ENCODE measurements at places on chromosomes 12 and 14.

GRCh38 chr12:56987551-56988053, 18.7 kb downstream of the ZBTB39 start:
- no peak overlapping the region for H3K27ac ChIP-seq
- no peaks in the 10 kb centered on the region for H3K36me3 ChIP-seq
- DNase-seq = peak; percentile 78

GRCh38 chr12:19273482-19274330, 144.2 kb downstream of the PLEKHA5 start:
- no peak overlapping the region for H3K4me3 ChIP-seq
- peak overlapping the region; percentile 34 for H3K27ac ChIP-seq
- H3K27me3 ChIP-seq = no peaks in the 10 kb centered on the region
- peak; percentile 56 for DNase-seq
- peaks cover 25% of the 10 kb centered on the region for H3K36me3 ChIP-seq

DNA sequence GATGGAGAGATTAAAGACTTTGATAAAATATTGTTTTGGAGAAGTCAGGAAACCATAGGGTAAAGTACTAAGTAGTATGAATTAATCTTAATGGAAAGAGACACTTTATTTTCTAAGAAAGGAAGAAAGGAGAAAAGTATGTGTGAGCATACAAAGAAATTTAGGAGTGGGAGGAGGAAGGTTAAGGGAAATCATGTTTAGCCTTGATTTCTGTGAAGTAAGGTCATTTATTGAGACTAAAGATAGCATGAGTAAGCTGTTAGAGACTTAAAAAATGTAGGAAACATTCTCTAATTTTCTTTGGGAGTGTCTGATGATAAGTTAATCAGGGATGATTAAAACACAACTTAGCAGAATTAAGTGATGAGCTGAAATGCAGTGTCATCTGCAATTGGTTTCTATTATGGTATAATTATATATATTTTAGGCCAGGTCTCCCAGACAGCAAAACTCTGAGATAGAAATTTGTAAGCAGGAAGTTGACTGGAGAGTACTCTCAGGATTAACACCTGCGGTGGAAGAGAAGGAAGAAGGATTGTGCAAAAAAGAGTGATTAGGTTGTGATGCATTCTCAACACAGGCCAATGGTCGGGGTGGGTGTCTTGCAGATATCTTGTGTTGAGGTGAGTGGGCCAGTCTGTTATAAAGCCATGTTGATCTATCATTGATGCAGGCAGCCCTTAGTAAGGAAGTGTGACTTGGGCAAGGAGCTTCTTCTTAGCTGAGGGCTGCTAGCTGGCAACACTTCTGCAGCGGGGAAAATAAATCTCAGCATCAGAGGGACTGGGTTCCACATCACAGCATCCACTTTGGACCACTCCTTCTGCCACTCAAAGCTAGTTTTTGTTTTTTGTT, 256.2 kb downstream of the AEBP2 start:
- H3K4me1 ChIP-seq = peaks cover 17% of the 10 kb centered on the region
- H3K36me3 ChIP-seq = no peaks in the 10 kb centered on the region
- no peak for DNase-seq
- no peaks in the 10 kb centered on the region for H3K27me3 ChIP-seq
- H3K4me3 ChIP-seq = no peak overlapping the region

GRCh38 chr12:24562771-24563431, 386.0 kb downstream of the BCAT1 start:
- H3K4me1 ChIP-seq = peaks cover 22% of the 10 kb centered on the region
- H3K27ac ChIP-seq = no peak overlapping the region
- peak overlapping the region; percentile 83 for H3K4me3 ChIP-seq
- no peaks in the 10 kb centered on the region for H3K36me3 ChIP-seq

DNA sequence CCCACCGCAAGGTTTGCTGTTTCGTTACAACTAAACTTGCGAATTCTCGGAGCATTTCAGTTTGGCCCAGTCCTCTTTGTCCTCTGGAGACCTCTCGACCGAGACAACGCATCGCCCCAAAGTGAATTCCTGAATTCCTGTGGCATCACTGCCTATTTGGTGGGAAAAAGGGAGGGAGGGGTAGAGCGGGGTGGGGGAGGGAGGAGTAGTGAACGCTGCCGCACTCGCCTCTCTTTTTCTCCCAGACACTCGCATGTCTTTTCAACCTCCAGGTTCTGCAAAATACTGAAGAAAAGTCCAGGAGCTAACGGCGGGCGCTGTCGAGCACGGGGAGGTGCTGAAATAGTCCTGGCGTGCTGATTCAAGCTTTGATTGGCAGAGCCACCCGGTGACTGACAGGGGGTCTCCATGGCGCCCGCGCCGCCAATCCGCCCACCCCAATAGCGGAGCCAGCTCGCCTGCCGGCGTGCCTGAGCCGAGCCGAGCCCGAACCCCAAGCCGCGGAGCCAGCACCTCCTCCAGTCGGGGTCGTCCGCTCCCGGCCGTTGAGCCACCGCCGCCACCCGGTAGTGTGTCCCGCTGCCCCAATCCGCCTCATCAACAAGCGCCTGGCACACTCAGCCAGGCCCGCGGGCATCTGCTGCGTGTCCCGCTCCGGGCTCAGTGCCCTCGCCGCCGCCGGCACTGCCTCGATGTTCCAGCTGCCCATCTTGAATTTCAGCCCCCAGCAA, at the start of gene SIX6:
Gene SIX6 (plus strand): TSS at position 440 of the 731 bp plus-strand sequence. CDS start 253 bp downstream, at position 693.
- H3K27ac ChIP-seq = peak within 1 kb of the TSS; percentile 42
- peaks cover 8% of the 10 kb centered on the region for H3K4me1 ChIP-seq
- H3K27me3 ChIP-seq = peaks cover 85% of the 10 kb centered on the region
- DNase-seq = no peak
- H3K36me3 ChIP-seq = peaks cover 12% of the 10 kb centered on the region

- peaks cover 37% of the 10 kb centered on the region for H3K4me1 ChIP-seq
- no peaks in the 10 kb centered on the region for H3K27me3 ChIP-seq
- no peak overlapping the region for H3K4me3 ChIP-seq
- H3K27ac ChIP-seq = no peak overlapping the region
Observed at GRCh38 chr12:132441871-132442863, 47.8 kb upstream of the FBRSL1 start.

DNA sequence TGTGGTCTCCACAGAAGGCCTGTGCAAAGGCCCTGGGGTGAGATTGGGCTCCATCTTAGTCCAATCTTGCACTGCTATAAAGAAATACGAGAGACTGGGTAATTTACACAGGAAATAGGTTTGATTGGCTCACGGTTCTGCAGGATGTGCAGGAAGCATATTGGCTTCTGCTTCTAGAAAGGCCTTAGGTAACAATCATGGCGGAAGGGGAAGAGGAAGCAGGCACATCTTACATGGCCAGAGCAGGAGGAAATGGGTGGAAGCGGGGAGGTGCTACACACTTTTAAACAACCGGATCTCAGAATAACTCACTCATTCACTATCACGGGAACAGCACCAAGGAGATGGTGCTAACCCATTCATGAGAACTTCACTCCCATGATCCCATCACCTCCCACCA, 55.4 kb downstream of the FAR2 start:
- DNase-seq = no peak
- no peaks in the 10 kb centered on the region for H3K27me3 ChIP-seq
- H3K4me3 ChIP-seq = no peak overlapping the region
- no peak overlapping the region for H3K27ac ChIP-seq
- H3K4me1 ChIP-seq = no peaks in the 10 kb centered on the region

GRCh38 chr14:56805201-56805991, 4.9 kb downstream of the OTX2 start:
- H3K27ac ChIP-seq = no peak overlapping the region
- H3K4me1 ChIP-seq = peaks cover 11% of the 10 kb centered on the region
- no peak for DNase-seq
- H3K4me3 ChIP-seq = no peak overlapping the region
- H3K27me3 ChIP-seq = peaks cover 86% of the 10 kb centered on the region
- H3K36me3 ChIP-seq = peaks cover 16% of the 10 kb centered on the region

GRCh38 chr14:38721822-38722431, 381.1 kb downstream of the SEC23A start:
- peak; percentile 35 for DNase-seq
- H3K4me3 ChIP-seq = no peak overlapping the region
- no peaks in the 10 kb centered on the region for H3K36me3 ChIP-seq
